ENCODE measurements at places on chromosomes 16 and 17.

DNA sequence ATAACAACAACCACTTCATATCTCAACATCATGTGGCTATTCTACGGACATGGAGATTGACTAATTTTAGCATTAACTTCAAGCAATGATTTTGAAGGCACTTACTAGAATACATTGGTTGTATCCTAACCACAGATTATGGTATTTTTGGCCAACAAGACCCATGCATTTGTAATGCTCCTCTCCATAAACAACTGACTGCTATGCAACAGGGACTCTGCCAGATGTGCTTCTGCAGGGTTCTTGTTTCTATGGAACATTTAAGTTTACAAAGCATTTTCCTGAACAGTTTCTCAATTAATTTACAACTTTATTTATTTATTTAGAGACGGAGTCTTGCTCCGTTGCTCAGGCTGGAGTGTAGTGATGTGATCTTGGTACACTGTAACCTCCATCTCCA is 178.0 kb downstream of the PARN start:
- no peak for DNase-seq

GRCh38 chr16:83912519-83913244 is 13.8 kb downstream of the MLYCD start:
- no peak for DNase-seq

GRCh38 chr16:66988197-66988788 is at the start of gene CES4A:
CES4A (plus strand) TSS chr16:66988589; CDS start chr16:66988773, 184 bp downstream.
- DNase-seq = no peak

DNA sequence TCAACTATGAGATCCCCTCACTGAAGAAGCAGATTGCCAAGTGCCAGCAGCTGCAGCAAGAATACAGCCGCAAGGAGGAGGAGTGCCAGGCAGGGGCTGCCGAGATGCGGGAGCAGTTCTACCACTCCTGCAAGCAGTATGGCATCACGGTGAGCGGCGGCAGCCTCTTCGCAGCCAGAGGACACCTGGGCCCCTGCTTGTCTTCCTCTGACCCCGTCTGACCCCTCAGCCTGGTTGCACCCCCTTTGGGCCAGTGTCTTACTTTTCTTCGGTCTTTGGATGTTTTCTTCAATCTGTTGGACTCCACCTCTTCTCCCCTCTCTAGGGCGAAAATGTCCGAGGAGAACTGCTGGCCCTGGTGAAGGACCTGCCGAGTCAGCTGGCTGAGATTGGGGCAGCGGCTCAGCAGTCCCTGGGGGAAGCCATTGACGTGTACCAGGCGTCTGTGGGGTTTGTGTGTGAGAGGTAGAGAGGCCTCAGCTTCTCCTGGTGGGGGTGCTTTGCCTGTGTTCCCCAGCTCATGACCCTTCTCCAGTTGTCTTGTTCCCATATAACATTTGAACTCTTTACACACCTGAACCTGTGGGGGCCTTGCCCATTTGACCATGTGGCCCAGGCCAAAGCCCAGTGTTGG is 4.4 kb downstream of the CDK5RAP3 start:
- no peak for DNase-seq

GRCh38 chr16:50071075-50071671 is 5.4 kb downstream of the HEATR3 start:
- no peak for DNase-seq

DNA sequence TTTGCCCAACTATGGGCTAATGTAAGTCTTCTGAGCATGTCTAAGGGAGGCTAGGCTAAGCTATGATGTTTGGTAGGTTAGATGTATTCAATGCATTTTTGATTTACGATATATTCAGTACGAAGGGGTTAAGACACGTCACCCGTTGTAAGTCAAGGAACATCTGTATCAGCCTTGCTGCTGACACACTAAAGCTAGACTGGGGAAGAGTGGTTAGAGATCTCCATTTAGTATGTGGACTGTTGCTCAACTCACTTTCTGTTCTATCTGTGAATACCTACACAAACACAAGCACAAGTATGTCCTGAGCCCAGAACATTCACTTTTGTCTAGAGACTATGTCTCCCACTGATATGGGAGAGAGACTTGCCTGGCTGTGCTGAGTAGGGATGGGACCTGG is 71.5 kb downstream of the VMP1 start:
- no peak for DNase-seq

DNA sequence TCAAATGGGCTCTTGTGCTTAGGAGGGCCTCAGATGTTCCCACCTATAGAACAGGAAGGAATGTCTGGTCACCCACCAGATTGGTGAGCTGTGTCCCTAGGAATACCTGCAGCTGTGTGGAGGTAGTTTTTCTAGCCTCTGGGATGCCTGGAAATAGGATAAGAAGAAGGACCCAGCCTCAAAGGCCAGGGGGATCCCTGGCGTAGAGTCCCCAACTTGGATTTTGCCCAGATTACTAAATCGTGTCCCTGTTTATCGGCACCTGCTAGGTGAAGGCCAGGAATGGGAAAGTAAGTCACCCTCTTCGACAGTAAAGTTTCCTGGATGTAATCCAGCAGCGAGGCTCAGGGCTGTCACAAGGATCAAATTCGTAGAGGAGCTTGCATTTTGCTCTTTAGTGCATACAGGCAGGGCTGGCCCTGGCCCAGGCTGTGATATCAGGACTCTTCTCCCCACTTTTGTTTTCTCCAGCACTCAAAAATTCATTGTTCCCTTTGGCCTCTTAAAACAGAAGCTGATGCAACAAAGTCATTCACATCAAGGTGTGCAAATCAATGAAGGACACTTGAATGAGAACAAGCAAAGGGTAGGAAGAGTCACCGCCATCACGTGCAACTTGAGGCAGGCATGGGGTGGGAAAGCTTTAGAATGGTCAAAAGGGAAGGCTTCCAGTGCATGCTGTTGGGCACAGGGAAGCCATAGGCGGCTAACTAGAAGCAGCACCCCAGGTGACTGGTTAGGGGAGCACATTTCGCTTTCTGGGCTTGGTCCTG is 7.5 kb downstream of the SLC13A2 start:
- DNase-seq = no peak

- no peak for DNase-seq
Observed at GRCh38 chr16:64317601-64318000, 804.3 kb downstream of the CDH11 start.

DNA sequence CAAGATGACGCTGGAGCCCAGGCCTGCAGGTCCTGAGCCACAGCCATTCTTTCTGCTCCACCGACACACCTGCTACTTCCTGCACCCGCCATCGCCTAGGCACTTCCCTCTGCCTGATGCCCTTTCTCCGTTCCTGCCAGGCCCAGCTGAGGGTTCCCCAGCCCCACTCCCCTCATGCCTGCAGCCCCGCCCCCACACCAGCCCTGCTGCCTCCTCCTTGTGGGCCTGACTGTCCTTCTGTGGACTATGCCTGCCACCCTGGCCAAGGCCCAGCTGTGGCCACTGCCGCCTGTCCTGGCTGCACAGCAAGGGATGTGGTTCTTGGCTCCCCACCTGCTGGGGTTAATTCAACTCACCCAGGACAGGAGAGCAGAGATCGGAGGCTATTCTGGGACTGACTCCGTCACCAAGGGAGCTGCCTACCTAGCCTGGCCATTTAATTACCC is 7.5 kb downstream of the NATD1 start:
- no peak for DNase-seq

GRCh38 chr17:36727577-36727976 is 126.2 kb downstream of the MRM1 start:
- no peak for DNase-seq

GRCh38 chr16:76532188-76532973 is 255.2 kb downstream of the CNTNAP4 start:
- no peak for DNase-seq

- DNase-seq = no peak
Observed at GRCh38 chr17:7553356-7553755, 4.5 kb downstream of the TNFSF12 start.

Measured in brain pericyte (primary cell).